ENCODE measurements at places on chromosomes 11 and 22. TPM values are rescaled to one million over a fixed set of nuclear protein-coding genes. Genes with fewer than 3 reads are reported as not detected.

CHEK1 gene
- total RNA-seq = 94.4 TPM

BIRC3 gene
- 71.3 TPM for total RNA-seq

CXCR5 gene
- 0.30 TPM for total RNA-seq

PACSIN2 gene
- 33.4 TPM for total RNA-seq

UPB1 gene
- 0.09 TPM for total RNA-seq
